Fibroblast of villous mesenchyme (primary cell): ENCODE measurements at places on chromosomes 6 and 20. TPM values are rescaled to one million over a fixed set of nuclear protein-coding genes. Genes with fewer than 3 reads are reported as not detected.

The C6orf15 gene
- not detected in 2 replicates for total RNA-seq

The CENPB gene
- 87.7 and 106 TPM in 2 replicates for total RNA-seq

The TRIM31 gene
- not detected in 2 replicates for total RNA-seq

The NKX2-2 gene
- not detected in 2 replicates for total RNA-seq

The SPATA25 gene
- total RNA-seq: 0.43 and 1.3 TPM in 2 replicates

The OOEP gene
- under 0.01 and 0.32 TPM in 2 replicates for total RNA-seq

The PTCRA gene
- not detected in 2 replicates for total RNA-seq

The DLK2 gene
- total RNA-seq: 0.64 and 1.7 TPM in 2 replicates

The HLA-DQA1 gene
- not detected in 2 replicates for total RNA-seq

The VPS52 gene
- total RNA-seq: 35.4 and 38.9 TPM in 2 replicates

The CCN6 gene
- total RNA-seq: not detected in 2 replicates

The PRR3 gene
- total RNA-seq: 5.8 and 6.0 TPM in 2 replicates

The PSMB1 gene
- total RNA-seq: 370 and 397 TPM in 2 replicates

The LY6G5B gene
- 3.2 and 3.9 TPM in 2 replicates for total RNA-seq

The HAO1 gene
- total RNA-seq: not detected in 2 replicates

The OR2H1 gene
- total RNA-seq: not detected in 2 replicates

The FRK gene
- 0.32 and 0.43 TPM in 2 replicates for total RNA-seq

The VIP gene
- not detected in 2 replicates for total RNA-seq

The CLVS2 gene
- total RNA-seq: not detected in 2 replicates

The TMEM244 gene
- not detected in 2 replicates for total RNA-seq

The PLCB4 gene
- total RNA-seq: 3.2 and 3.5 TPM in 2 replicates

The MEP1A gene
- not detected in 2 replicates for total RNA-seq

The UBE3D gene
- 7.4 and 9.5 TPM in 2 replicates for total RNA-seq

The AKAP12 gene
- 99.5 and 123 TPM in 2 replicates for total RNA-seq

The CST5 gene
- total RNA-seq: not detected in 2 replicates

The GJA10 gene
- not detected in 2 replicates for total RNA-seq

The CNR1 gene
- total RNA-seq: not detected in 2 replicates

The SEMG1 gene
- total RNA-seq: not detected in 2 replicates

The NQO2 gene
- total RNA-seq: 7.4 and 12.1 TPM in 2 replicates

The CEP85L gene
- total RNA-seq: 13.2 and 16.4 TPM in 2 replicates

The CDC5L gene
- 17.7 and 24.2 TPM in 2 replicates for total RNA-seq

The OXT gene
- not detected in 2 replicates for total RNA-seq

The HEY2 gene
- total RNA-seq: 0.32 TPM in 1 of 2 replicates, not detected in the other

The TREML1 gene
- not detected in 2 replicates for total RNA-seq

The KCNK17 gene
- total RNA-seq: not detected in 2 replicates

The TGM2 gene
- total RNA-seq: 1,041 and 2,020 TPM in 2 replicates

The TBXT gene
- total RNA-seq: not detected in 2 replicates
